Stimulated activated CD8-positive, alpha-beta memory T cell treated with anti-CD3 and anti-CD28 coated beads, Interleukin-4, amount 100 ng/mL, for 1 hour (primary cell): ENCODE measurements at places on chromosomes 2 and 18.

GRCh38 chr18:31430554-31430953 lies 17.0 kb upstream of the DSG3 start:
- no peak for DNase-seq

DNA sequence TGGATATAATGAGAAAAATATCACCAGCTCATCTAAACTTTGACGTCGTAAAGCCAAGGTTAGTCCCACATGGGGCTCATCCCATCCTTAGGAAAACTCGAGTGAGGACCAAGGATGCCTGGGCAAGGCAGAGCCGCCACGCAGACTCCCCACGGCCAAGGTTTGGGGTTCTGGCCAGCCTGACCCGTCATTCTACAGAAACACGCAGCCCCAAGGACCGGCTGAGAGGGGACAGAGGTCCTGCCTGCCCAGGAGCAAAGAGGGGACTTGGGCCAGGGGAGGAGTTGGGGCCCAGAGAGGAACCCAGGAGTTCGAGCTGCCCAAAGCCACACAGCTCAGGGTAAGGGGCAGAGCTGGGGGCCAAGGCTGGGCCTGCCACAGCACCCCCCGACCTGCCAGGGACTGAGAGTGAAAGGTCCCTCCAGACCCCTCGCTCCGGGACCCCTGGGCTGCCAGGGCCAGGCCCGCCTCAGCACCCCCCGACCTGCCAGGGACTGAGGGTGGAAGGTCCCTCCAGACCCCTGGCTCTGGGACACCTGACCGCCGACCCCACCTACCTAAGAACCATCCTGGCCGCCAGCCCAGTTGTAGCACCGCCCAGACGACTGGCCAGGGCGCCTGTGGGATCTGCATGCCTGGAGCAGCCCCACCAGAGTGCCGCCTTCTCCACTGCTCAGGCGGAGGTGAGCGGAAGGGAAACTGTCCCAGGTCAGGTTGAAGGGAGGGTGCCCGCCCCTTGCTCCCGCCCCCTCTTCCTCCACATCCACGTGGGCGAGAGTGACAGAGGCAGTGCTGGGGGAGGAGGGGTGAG lies at the start of gene PDCD1:
Gene PDCD1 (minus strand): TSS at position 689 of the 811 bp plus-strand sequence. CDS start 56 bp downstream, at position 633.
- DNase-seq: no peak

DNA sequence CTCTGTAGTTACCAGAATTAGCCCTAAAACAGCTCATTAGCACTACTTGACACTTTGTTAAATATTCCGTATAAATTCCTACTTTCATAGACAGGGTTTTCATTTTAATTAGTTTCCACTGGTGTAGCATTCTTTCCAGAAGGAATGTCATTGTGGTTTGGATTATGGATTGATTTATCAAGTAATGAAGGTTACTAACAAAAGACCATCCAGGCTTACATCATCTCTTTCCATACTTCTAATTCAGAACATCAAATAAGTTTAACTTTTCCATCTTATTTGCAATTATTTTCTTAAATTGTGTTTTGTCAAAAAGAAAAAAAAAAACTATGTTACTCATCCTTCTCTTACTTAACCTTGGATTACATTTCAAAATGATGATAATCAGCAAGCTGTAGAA lies 231.8 kb upstream of the SPOPL start:
- DNase-seq: no peak

DNA sequence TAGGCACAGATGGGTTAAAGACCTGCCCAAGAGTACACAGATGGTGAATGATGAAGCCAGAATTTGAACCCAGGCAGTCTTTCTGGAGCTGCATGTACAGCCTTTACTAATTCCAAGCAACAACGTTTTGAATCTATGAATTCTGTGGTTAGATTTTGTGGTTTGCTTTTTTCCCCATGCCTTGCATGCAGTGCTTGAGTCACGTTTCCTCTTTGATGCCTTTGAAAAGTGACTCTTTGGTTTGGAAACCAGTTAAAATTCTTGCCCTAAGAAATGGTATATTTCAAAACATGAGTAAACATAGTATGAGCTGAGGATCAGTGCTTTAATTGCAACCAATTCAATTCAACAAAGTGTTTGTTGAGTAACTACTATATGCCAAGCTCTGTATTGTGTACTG lies 48.2 kb upstream of the PPM1B start:
- no peak for DNase-seq

DNA sequence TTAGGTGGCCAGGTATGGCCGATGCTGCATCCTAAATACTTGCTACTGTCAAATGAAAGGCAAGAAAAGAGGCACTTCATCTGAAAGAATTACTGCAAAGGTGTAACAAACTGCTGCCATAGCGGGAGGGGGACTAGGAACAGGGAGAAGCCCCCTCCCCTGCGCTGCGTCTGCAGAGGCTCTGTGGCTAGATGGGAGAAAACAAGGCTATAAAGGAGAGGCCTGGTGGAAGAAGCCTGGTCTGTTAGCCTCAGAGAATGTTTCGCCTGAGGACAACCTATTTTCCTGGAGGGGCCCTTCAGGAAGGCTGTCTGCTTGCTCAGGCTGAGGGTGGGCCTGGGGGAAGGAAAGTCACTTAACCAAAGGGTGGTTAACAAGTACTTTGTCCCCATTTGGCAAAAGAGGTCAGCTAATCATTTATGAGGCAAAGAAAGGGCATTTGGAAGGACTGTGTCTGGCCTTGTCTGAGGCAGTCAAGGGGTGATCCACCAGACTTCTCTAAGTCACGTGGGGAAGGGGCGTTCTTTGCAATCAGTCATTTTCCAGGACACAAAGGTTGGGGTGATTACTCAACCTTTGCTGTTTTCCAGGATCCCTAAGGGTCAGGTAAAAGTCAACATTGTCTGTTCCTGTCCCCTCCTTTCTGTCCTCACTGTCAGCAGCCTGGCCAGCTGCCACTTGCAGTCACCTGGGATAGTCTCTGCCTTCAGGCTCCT lies 103.0 kb upstream of the TMEM200C start:
- no peak for DNase-seq

DNA sequence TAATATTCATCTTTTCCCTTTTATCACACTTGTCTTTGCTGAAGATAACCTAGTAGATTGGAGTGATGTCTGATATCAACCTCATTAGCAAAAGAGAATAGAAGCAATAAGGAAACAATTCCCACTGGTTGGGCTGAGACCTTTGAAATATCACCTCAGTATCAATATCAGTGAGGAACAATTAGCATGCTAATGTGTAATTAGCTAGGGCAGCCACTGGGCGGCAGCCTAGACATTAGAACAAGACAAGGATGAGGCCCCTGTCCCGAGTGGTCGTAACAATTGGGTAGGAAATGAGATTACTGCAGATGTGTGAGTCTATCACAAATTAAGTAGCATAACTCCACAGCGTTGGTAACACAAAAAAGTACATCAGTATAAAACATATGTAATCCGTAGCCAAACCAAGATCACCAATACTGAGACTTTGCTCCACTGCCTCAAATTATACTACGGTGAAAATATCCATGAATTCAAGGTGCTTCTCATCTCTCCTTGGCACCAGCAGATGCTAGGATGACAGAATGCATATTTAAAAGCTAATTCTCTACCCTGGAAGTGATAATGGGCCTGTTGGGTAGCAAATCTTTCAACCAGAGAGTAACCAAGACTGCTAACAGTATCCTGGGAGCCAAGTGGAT lies 99.1 kb downstream of the ALPK2 start:
- DNase-seq: peak; percentile 27

DNA sequence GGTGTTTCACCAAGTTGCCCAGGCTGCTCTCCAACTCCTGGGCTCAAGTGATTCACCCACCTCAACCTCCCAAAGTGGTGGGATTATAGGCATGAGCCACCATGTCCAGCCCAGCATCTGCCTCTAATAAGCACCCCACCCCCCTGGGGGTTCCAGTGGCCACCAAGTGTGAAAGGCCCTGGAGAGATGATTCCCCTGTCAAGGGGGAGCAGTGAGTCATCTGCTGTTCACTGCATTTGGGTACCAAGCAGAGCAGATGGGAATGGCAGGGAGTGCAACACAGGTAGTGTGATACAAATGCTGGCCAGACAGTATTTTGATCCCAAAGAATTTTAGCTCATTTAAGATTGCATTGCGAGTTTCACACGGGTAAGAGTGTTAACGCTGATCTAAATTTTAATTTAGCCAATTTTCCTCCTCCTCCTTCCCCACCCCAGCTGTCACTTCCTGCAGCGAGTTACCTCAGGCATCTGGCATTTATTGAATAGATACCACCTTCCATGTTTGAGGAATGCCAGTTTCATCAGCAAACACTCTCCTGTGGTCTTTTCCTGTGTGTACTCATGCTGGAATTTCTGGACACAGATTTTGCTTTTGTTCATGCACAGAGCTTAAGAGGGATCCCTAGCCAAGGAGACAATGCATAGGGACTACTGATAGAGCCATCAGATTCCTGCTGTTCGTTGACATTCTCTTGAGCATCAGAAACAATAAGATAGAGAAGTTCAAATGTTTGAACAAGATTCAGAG lies 32.4 kb upstream of the NCK2 start:
- DNase-seq: no peak

GRCh38 chr2:54514822-54515569 lies 58.9 kb downstream of the SPTBN1 start:
- DNase-seq: no peak

DNA sequence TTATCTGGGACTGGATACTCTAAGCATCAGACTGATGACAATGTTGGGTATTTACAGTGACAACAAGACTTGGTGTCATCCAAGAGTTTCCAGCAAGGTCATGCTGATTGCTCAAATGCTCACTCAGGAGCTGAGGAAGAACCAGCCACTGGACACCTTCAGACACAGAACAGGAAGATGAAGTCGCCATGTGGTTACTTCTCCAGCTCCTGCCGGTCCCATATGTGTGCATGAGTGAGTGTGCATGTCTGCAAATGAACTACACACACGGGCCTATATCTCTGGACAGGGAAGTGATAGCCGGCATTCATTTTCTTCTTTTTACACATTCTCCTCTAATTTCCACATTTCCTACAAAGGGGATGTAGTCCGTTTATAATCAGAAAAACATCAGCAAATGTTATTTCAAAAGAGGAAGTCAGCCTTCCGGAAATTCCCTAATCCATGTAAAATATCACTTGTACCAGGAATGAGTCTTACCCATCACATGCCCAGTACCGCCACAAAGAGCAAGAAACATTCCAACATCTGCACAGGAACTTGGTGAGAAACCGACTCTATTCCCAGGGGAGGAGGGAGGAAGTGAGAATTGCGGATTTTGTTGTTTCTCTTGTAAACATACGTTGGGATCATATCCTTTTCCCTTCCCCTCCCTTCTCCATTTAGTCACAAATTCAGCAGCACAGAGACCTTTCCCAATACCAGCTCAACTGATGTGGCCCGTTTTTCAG lies 10.8 kb downstream of the RFX8 start:
- DNase-seq: no peak

- no peak for DNase-seq
Observed at GRCh38 chr2:146853741-146854444, 990.9 kb upstream of the ACVR2A start.

DNA sequence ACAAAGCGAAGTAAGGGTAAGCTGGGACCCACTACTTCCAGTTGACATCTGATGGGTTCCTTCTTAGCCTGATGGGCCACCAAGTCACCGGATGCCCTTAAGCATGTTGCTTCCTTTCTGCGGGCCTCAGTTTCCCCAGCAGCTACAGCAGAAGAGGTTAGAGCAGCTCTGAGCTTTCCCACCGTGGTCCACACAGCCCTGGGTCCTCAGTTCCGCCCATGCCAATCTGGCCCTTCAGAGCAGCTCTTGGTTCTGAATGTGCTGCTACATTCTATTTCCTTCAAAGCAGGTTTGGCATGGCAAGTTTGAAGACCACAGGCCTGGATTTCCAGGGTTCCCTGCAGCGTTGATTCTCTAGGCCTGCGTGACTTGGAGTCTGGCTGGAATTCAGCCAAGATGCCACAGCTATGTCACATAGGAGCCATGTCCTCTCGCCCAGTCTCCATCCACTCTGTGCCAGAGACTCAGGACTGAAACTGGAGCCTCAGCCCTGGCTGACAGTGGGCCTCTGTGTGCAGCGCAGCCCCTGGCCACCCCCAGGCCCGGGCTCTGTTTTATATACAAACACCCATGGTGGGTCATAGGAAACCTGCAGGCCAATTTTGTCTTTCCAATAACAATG lies 79.6 kb downstream of the TFCP2L1 start:
- no peak for DNase-seq

- no peak for DNase-seq
Observed at GRCh38 chr2:1758774-1759610, 14.7 kb upstream of the PXDN start.

DNA sequence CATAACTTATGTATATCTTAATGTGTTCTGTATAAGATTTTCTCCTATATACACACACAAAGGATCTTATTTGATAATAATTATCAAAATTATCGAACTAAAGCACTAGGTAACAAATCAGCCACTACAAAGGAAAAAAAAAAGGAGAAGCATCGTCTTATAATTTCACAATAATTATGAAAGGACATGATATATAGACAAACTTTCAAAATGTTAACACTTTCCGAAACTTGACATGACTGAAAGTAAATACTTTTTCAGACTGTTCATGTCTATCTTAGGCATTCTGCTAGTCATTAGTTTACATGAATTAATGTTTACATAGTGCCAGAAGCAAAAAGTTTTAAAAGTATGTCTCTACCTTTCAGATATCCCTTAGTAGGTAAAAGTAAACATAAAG lies 7.3 kb upstream of the NR4A2 start:
- DNase-seq: no peak
